Activated CD8-positive, alpha-beta memory T cell treated with anti-CD3 and anti-CD28 coated beads, Interleukin-2, amount 10 ng/mL, durations not matched to agents 7 days and 5 days (primary cell): ENCODE measurements at places on chromosomes 6 and 20. TPM values are rescaled to one million over a fixed set of nuclear protein-coding genes. Genes with fewer than 3 reads are reported as not detected.

Gene CEP85L
- 39.6 TPM for total RNA-seq

DNA sequence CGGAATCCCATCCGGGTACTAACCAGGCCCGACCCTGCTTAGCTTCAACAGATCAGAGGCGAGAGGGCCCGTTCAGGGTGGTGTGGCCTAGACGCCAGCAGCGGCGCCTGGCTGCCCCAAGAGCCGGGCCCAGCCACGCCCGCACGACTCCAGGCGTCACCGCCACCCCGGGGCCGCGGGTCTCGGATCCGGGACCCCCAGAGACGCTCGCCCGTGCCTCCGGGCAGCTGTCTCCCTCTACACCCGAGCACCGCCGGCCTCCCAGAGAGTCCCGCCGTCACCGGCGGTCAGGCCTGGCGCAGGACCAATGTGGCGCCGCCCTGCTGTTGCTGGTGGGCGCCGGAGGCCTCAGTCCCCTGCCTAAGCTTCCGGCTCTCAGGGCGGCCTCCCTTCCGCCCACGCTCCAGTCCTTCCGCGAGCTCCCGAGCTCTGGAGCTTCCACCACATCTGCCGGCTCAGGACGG is 441.2 kb upstream of the DEFB115 start:
- no peak overlapping the region for H3K4me3 ChIP-seq
- peaks cover 7% of the 10 kb centered on the region for H3K27me3 ChIP-seq
- peaks cover 6% of the 10 kb centered on the region for H3K36me3 ChIP-seq
- H3K4me1 ChIP-seq, result no peaks in the 10 kb centered on the region

Gene FAM135A
- 9.7 TPM for total RNA-seq

Gene AKIRIN2
- 57.3 TPM for total RNA-seq

DNA sequence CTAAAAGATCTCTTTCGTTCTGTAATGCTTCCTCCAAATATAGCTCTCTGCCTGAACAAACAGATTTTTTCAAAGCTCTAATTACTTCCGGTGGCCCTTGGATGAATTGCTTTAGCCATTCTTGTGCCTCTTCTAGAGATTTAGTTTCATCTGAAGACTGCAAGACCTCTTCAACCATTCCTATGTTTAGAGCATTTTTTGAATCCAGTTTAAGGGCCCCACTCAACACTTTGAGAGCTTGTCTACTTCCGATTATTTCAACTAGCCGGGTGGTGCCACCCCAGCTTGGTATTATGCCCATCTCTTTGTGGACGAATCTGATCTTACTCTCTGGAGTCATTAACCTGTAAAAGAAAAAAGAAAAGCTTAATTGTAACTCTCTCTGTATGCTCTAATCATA is 23.3 kb downstream of the RNF146 start:
- H3K4me1 ChIP-seq, result peaks cover 22% of the 10 kb centered on the region
- peaks cover 51% of the 10 kb centered on the region for H3K36me3 ChIP-seq
- H3K27me3 ChIP-seq, result no peaks in the 10 kb centered on the region
- DNase-seq, result no peak
- no peak overlapping the region for H3K4me3 ChIP-seq
- H3K27ac ChIP-seq, result no peak overlapping the region

GRCh38 chr6:137856138-137856898 is 10.7 kb upstream of the TNFAIP3 start:
- H3K27me3 ChIP-seq, result no peaks in the 10 kb centered on the region
- H3K4me3 ChIP-seq, result no peak overlapping the region
- no peak overlapping the region for H3K27ac ChIP-seq
- H3K4me1 ChIP-seq, result peaks cover 2% of the 10 kb centered on the region
- no peak for DNase-seq

Gene PPP1R14C
- total RNA-seq, result not detected

DNA sequence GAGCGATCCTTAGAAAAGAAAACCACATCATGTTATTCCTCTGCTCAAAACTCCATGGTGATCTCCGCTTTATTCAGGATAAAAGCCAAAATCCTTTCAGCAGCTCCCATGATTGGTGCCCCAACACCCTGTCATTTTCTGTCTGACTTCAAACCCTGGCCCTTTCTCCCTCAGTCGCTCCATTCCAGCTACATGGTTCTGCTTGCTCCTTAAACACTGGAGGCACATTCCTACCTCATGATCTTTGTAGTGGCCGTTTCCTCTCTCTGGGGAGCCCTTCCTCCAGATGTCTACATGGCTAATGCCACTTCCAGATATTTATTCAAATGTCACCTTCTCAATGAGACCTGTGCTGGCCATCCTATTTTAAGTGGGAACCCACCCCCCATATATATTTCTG is 100.8 kb downstream of the CAP2 start:
- no peak overlapping the region for H3K27ac ChIP-seq
- DNase-seq, result no peak
- peaks cover 21% of the 10 kb centered on the region for H3K27me3 ChIP-seq

Gene ADGRF5
- not detected for total RNA-seq

Gene ISM1
- total RNA-seq, result 0.23 TPM

Gene TFAP2B
- total RNA-seq, result not detected

DNA sequence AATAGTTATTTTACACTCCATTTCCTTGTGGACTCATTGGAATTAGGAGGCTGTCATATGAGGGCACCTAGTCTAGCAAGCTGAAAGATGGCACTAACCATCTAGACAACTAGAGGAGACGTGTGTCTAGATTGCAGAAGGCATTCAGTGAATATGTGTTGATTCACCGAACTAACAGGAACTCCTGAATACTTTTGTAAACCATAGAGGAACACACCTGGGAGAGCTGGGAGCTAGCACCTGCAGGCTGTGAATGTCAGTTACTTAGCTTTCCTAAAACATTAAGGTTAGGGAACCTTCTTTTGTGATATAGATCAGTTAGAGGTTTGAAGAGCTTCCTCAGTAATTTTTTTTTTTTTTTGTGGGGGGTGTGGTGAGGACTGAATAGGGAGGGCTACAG is 7.7 kb downstream of the OPN5 start:
- no peak overlapping the region for H3K4me3 ChIP-seq
- peaks cover 52% of the 10 kb centered on the region for H3K27me3 ChIP-seq
- H3K4me1 ChIP-seq, result no peaks in the 10 kb centered on the region
- DNase-seq, result no peak
- H3K27ac ChIP-seq, result no peak overlapping the region
- no peaks in the 10 kb centered on the region for H3K36me3 ChIP-seq

DNA sequence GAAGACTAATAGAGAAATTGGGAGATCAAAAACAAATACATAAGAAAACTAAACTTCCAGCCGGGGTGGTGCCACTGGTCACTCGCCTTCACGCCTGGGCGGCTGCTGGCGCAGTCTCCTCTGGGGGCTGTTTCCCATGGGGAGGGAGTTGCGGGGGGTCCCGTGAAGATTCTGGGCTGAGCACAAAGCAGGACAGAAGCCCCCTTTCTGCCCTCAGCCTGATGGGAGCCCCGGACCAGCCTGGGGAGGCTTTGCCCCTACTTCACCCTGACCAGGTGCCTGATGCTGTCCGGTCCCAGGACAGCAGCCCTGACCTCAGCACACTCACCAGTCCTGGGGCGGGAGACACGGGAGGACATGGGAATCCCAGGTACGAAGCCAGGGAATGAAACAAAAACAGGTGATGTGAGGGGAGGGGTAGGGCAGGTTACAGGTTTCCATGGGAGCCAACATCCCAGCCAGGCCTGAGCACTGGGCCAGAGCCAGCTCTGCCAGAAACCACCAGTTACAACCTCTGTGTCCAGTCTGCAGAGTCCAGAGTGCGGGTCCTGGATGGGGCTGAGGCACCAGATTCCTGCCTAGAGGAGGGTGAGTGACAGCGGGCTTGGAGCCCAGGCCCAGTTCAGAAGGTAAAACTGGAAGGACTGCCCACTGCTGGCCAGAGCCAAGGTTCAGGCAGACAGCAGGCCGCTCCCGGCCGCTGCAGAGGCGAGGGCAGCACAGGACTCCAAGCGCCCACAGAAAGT is 326.4 kb downstream of the TAF4 start:
- H3K4me3 ChIP-seq, result no peak overlapping the region
- H3K27me3 ChIP-seq, result peaks cover 3% of the 10 kb centered on the region
- H3K36me3 ChIP-seq, result no peaks in the 10 kb centered on the region
- H3K4me1 ChIP-seq, result no peaks in the 10 kb centered on the region
- no peak overlapping the region for H3K27ac ChIP-seq

Gene AGER
- total RNA-seq, result 20.7 TPM

GRCh38 chr6:137941995-137942394 is 74.9 kb downstream of the TNFAIP3 start:
- no peak overlapping the region for H3K4me3 ChIP-seq
- no peak for DNase-seq
- no peak overlapping the region for H3K27ac ChIP-seq
- no peaks in the 10 kb centered on the region for H3K27me3 ChIP-seq
- peaks cover 18% of the 10 kb centered on the region for H3K36me3 ChIP-seq

GRCh38 chr6:90818163-90818562 is 231.3 kb upstream of the MAP3K7 start:
- no peak for DNase-seq
- H3K4me3 ChIP-seq, result no peak overlapping the region
- H3K27me3 ChIP-seq, result peaks cover 2% of the 10 kb centered on the region

Gene SIRPB1
- 8.3 TPM for total RNA-seq

GRCh38 chr6:1285556-1285955 is 26.3 kb upstream of the FOXQ1 start:
- no peak for DNase-seq
- H3K4me1 ChIP-seq, result peaks cover 11% of the 10 kb centered on the region

- H3K4me1 ChIP-seq, result no peaks in the 10 kb centered on the region
- H3K27ac ChIP-seq, result no peak overlapping the region
- H3K4me3 ChIP-seq, result no peak overlapping the region
- no peak for DNase-seq
Measured at GRCh38 chr6:56040889-56041301, 165.5 kb upstream of the BMP5 start.

- H3K4me1 ChIP-seq, result no peaks in the 10 kb centered on the region
- DNase-seq, result no peak
- peaks cover 9% of the 10 kb centered on the region for H3K27me3 ChIP-seq
- H3K4me3 ChIP-seq, result no peak overlapping the region
Measured at GRCh38 chr6:7846966-7847818, 63.4 kb downstream of the TXNDC5 start.

DNA sequence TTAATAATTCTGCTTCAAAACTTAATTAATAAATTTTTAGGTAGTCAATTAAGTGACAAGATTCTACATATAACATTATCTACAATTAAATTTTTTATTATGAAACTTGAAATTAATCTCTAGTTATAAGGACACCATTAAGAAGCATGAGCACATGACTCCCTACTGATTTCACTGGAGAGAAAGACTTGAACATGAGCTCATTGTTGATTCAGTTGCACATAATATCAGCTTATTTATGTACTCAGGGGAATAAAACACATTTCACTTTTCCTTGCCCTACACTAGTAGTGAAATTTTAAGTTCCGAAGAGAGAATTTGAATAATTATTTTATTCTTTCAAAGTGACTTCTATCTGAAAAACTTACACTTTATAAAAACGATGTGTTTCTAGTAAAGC is 370.2 kb upstream of the EPHA7 start:
- H3K4me1 ChIP-seq, result no peaks in the 10 kb centered on the region
- DNase-seq, result no peak
- H3K36me3 ChIP-seq, result no peaks in the 10 kb centered on the region
- H3K27me3 ChIP-seq, result no peaks in the 10 kb centered on the region

Gene ZNF217
- total RNA-seq, result 80.2 TPM

Gene SLC22A3
- not detected for total RNA-seq

DNA sequence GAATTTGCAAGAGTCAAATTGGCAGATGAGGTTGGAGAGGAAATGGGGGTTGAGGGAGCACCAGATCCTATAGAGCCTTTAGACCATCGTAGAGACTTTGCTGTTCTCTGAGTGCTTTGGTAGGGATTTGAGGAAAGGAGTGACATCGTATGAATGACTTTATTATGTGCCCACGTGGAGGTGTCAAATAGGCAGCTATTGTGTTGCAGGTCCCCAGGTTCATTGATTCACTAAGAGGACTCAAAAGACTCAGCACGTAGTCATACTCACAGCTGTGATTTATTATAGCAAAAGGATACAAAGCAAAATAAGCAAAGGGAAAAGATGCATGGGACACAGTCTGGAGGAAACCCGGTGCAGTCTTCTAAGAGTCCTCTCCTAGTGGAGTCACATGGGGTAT is 2.2 kb downstream of the MTRES1 start:
- H3K27me3 ChIP-seq, result no peaks in the 10 kb centered on the region
- peaks cover 14% of the 10 kb centered on the region for H3K36me3 ChIP-seq
- peaks cover 36% of the 10 kb centered on the region for H3K4me1 ChIP-seq
- peak overlapping the region; percentile 44 for H3K4me3 ChIP-seq
- no peak for DNase-seq
- no peak overlapping the region for H3K27ac ChIP-seq

DNA sequence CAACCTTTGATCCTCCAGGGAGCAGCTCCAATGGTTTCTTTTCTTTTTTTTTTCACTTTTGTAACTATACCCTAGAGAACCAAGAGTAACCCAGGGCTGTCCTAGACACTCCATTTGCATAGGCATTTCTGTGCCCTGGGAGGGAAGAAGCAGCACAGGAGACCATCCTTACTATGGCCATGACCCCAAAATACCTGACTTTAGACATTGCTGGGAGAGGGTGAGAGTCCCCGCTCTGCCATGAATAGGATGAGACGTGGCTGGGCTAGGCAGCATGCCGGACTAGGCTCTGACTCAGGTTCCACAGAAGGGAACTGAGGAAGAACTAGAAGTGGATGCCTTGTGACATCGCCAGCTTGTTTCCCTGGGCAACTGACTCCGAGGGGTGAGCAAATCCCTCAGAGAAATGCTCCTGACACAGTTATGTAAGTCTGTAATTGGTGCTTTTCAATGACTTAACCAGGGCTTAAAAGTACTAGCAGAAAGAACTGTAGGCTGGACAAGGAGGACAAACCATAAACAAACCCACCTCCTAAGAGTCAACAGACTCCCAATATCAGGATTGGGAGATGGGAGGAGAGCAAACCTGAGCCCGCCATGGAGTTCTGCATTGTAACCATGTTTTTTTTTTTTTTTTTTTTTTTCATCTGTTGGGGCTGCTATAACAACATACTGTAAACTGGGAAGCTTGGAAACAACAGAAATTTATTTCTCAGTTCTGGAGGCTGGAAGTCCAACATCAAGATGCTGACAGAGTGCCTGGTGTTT is 910 bp upstream of the ADTRP start:
- peaks cover 34% of the 10 kb centered on the region for H3K27me3 ChIP-seq
- no peak overlapping the region for H3K4me3 ChIP-seq
- H3K27ac ChIP-seq, result no peak overlapping the region
- no peaks in the 10 kb centered on the region for H3K36me3 ChIP-seq
- DNase-seq, result no peak

Gene BACH2
- total RNA-seq, result 21.5 TPM

DNA sequence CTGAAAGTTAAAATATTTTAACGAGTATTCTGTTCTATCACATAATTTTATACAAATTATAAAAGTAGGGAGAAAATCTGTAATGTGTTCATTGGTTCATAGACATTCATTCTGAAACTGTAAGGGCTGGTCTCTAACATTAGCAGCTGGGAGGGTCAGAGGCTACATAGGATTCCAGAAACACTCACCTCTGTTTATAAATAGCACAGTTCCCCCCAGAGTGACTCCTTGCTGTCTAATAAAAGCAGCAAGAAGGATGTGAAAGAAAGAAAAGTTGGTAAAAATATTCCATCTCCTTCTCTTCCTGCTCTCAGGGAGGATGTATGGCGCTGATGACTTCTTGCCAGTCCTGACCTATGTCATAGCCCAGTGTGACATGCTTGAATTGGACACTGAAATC is 25.3 kb upstream of the NAA20 start:
- H3K4me3 ChIP-seq, result no peak overlapping the region
- no peaks in the 10 kb centered on the region for H3K4me1 ChIP-seq
- no peaks in the 10 kb centered on the region for H3K36me3 ChIP-seq
